ENCODE measurements at places on chromosomes 4 and X.

DNA sequence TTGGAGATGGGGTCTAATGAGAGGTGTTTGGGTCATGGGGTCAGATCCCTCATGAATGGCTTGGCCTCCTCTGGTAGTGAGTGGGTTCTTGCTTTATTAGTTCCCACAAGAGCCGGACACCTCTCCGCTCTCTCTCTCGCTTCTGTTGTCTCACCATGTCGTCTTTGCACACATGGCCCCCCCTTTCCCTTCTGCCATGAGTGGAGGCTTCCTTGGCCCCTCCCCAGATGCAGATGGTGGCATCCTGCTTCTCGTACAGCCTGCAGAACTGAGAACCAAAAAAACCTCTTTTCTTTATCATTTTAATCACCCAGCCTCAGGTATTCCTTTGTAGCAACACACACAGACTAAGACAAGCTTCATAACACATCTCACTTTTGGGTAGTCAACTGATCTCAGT is 49.6 kb upstream of the SPRY1 start:
- DNase-seq, result no peak

DNA sequence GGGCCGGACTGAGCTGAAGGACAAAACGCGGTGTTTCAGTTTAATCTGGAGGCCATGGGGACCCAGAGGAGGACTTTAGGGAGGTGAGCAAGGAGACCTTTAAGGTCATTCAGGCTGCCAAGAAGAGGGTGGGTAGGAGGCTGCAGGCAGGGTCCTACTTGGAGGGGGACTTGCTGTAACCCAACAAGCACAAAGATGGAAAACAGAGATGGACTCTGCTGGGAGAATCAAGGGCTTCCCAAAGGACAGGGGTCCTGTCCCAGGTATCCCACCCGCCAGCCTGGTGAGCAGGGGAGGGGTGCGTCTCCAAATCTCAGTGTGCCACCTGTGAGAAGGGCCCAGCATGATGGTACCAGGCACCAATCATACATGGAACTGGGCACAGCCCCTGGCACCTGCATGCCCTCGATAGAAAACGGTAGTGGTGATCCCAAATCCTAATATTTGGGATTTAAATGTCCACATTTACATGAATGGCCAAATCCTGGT is 3.9 kb upstream of the HAUS3 start:
- no peak for DNase-seq

- DNase-seq, result no peak
Measured at GRCh38 chrX:130109429-130110378, 593 bp downstream of the ELF4 start.

GRCh38 chr4:80010316-80010715 is 62.7 kb downstream of the ANTXR2 start:
- no peak for DNase-seq

DNA sequence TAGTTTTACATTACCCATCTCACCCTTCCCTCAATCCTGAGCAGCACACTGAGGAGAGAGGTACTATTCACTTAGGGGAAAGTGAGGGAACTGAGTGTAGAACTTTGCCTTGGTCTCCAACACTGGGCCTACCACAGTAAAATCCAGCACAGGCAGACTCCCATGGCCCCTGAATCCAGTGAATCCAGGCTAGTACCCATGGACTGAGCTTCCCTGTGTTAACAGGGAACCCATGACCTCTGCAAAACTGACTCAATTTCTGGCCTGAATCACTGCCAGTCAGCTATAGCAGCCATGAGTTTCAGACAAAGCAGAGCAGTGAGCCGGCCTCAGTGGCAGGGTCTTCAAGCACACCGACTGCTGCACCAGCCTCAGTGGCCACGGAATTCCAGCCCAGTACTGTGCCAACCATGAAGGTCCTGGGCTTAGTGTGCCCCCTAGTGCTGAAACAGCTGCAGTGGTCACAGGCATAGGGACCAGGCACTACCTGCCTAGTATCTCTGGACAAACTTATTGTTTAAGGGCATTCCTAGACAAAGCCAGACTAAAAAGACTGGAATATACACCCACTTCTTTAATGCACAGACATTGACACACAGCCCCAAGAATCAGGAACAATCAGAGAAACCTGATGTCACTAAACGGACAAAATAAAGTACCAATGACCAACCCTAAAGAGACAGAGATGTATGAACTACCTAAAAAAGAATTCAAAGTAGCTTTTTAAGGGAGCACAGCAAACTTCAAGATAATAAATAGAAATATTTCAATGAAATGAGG is 127.4 kb upstream of the RPL34 start:
- no peak for DNase-seq

GRCh38 chrX:22124098-22124497 is 92.0 kb downstream of the PHEX start:
- no peak for DNase-seq

- no peak for DNase-seq
Measured at GRCh38 chrX:133913658-133914388, 71.6 kb downstream of the GPC3 start.

All from stimulated activated CD8-positive, alpha-beta memory T cell treated with anti-CD3 and anti-CD28 coated beads, Interleukin-7, amount 100 ng/mL, for 1 hour (primary cell).